ENCODE measurements at places on chromosomes 11 and 22.

- H3K27ac ChIP-seq = no peak overlapping the region
- no peaks in the 10 kb centered on the region for H3K27me3 ChIP-seq
- no peaks in the 10 kb centered on the region for H3K4me1 ChIP-seq
- no peaks in the 10 kb centered on the region for H3K36me3 ChIP-seq
- no peak overlapping the region for H3K4me3 ChIP-seq
Measured at GRCh38 chr11:103042161-103042560, 49.8 kb downstream of the DCUN1D5 start.

DNA sequence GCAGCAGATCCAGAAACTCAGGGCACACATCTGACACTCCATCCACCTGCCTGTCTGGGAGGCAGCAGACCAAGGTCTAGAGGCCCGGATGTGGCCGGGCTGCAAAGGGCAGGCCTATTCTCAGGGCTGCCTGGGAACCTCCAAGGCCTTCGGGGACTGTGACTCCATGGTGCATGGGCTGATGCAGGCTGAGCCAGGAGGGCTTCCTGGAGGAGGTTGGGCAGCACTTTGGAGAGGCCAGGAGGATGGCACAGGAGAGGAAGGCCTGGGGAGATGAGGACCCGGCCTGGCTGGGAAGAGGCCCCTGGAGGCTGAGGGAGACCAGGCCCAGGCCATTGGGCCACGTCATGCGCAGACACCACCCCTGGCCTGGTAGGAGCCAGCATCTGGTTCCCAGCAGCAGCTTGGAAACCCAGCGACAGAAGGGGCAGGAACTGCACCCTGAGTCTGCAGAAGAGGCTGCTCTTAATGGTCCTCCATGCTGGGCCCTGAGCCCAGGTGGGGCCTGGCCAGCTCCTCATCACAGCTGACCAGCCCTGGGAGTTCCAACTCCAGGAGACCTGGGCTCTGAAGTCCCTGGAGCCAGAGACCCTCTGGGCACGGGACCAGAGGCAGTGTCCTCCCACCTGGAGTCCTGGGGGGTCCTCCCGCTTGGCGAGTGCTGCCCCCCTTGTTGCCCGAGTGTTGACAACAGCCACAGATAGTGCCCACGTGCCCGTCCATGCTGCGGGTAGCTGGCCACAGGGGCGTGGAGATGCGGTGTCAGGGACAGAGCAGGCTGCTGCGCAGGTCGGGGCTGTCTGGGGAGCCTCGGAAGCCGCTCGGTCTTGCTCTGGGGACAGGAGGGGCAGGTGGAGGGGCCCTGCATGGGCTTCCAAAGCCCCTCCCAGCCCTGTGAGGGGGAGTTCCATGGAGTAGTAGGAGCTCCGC lies 5.5 kb downstream of the PHLDA2 start:
- no peaks in the 10 kb centered on the region for H3K27me3 ChIP-seq
- peak; percentile 77 for DNase-seq
- H3K4me1 ChIP-seq = peaks cover 6% of the 10 kb centered on the region
- no peak overlapping the region for H3K4me3 ChIP-seq
- no peak overlapping the region for H3K27ac ChIP-seq

DNA sequence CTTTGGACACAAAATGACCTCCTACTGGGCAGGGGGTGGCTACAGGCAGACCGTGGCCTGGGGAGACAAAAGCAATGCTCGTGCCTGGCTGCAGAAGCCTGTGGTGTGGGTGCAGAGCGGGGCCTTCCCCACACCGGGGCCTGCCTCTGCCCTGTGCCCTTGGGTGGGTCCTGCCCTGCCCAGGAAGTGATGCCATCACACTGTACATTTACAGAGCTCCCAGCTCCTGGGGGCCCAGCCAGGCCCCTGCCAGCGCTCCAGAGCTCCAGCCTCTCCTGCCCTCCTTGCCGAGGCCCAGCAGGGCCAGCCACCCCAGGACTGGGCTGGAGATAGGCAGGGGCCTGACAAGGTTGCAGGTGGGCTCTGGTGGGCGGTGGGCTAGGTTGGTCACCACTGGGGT lies 40.1 kb downstream of the MUC5B start:
- H3K36me3 ChIP-seq = no peaks in the 10 kb centered on the region
- no peaks in the 10 kb centered on the region for H3K27me3 ChIP-seq
- H3K4me1 ChIP-seq = peaks cover 13% of the 10 kb centered on the region
- H3K27ac ChIP-seq = peak overlapping the region; percentile 80
- DNase-seq = no peak

GRCh38 chr22:46003271-46004091 lies 26.5 kb upstream of the WNT7B start:
- no peak overlapping the region for H3K27ac ChIP-seq

DNA sequence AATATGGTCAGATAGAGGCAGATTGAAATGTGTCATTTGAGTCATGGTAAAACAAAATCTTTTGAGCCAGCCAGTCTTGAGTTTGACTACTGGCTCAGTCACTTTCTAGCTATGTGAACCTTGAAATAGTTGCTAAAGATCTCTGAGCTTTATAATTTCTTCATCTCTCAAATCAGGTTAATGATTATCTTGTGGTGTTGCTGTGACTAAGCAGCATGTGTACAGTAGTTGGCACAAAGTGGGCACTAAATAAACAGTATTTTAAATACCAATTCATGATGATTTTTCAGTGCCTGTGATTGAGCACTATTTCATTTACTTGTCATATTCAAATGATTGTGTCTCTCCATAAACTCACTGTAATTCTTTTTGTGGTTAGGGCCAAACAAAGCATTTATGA lies 70.8 kb downstream of the RAB38 start:
- no peak for DNase-seq
- no peaks in the 10 kb centered on the region for H3K36me3 ChIP-seq
- no peak overlapping the region for H3K4me3 ChIP-seq
- H3K27ac ChIP-seq = no peak overlapping the region

GRCh38 chr22:25366876-25367466 lies 147.5 kb downstream of the CRYBB2 start:
- DNase-seq = no peak
- H3K27ac ChIP-seq = no peak overlapping the region

DNA sequence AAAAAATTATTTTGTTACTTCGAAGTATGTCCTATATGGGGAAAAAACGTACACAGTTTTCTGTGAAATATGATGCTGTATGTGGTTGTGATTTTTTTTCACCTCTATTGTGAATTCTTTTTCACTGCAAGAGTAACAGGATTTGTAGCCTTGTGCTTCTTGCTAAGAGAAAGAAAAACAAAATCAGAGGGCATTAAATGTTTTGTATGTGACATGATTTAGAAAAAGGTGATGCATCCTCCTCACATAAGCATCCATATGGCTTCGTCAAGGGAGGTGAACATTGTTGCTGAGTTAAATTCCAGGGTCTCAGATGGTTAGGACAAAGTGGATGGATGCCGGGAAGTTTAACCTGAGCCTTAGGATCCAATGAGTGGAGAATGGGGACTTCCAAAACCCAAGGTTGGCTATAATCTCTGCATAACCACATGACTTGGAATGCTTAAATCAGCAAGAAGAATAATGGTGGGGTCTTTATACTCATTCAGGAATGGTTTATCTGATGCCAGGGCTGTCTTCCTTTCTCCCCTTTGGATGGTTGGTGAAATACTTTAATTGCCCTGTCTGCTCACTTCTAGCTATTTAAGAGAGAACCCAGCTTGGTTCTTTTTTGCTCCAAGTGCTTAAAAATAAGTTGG lies 38.3 kb downstream of the EHF start:
- H3K4me1 ChIP-seq = peaks cover 8% of the 10 kb centered on the region
- H3K4me3 ChIP-seq = no peak overlapping the region
- no peaks in the 10 kb centered on the region for H3K27me3 ChIP-seq
- H3K27ac ChIP-seq = no peak overlapping the region
- no peak for DNase-seq
- no peaks in the 10 kb centered on the region for H3K36me3 ChIP-seq

DNA sequence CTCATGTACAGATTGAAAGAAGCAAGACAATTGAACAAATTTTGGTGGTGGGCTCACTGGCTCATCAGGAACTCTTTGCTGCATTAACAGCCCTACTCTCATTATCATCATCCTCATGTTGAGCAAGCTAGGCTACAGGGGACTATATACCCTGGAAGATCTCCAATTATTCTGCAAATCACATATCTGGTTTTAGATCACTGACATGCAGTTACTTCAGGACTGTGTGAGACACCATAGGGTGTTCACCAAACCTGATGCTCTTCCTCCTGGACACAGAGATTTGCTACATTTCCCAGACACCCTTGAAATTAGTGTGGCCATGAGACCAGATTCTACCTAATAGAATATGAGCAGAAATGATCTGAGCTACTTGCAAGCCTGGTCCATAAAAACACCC lies 23.0 kb upstream of the ME3 start:
- peaks cover 7% of the 10 kb centered on the region for H3K4me1 ChIP-seq
- DNase-seq = no peak
- H3K36me3 ChIP-seq = no peaks in the 10 kb centered on the region
- H3K4me3 ChIP-seq = no peak overlapping the region

DNA sequence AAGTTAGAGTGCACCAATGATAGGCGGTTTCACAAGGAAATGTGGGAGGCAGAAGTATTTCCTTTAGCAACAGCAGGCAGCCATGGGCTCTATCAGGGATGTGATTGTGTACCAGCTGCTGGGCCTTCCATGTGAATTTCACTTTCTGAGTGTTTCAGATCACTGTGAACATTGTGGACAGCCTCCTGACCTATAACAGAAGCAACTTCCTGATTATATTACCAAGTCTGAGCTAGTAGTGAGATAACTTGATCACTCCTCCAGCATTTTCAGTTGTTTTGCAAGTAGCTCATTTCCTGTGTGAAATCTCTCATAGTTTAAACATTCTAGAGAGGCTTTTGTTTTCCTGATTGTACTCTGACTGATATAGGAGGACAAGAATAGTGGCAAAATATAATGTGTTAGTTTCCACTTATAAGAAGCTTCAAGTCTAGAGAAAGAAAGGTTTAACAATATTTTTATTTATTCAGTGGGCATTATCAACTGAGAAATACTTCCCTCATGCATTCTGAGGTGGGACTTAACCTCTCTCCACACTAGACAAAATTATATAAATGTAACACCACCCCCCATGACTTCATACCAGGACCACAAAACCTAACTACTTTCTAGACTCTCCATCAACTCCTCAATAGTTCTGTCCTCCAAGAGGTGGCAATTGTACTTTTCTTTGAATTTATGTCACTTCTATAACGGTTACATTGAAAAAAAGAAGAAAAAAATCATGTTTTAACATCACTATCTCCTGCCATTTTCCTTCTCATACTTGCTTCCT lies 184.2 kb upstream of the LUZP2 start:
- H3K4me3 ChIP-seq = no peak overlapping the region
- no peak for DNase-seq
- no peaks in the 10 kb centered on the region for H3K36me3 ChIP-seq

GRCh38 chr22:31346255-31346732 lies at the start of gene PATZ1:
PATZ1 (minus strand) TSS chr22:31346346; CDS start chr22:31345602, 744 bp downstream.
- no peaks in the 10 kb centered on the region for H3K27me3 ChIP-seq
- peak within 1 kb of the TSS; percentile 89 for H3K4me3 ChIP-seq
- peaks cover 61% of the 10 kb centered on the region for H3K4me1 ChIP-seq
- peaks cover 15% of the 10 kb centered on the region for H3K36me3 ChIP-seq
- peak within 1 kb of the TSS; percentile 91 for H3K27ac ChIP-seq
- peak; percentile 66 for DNase-seq

DNA sequence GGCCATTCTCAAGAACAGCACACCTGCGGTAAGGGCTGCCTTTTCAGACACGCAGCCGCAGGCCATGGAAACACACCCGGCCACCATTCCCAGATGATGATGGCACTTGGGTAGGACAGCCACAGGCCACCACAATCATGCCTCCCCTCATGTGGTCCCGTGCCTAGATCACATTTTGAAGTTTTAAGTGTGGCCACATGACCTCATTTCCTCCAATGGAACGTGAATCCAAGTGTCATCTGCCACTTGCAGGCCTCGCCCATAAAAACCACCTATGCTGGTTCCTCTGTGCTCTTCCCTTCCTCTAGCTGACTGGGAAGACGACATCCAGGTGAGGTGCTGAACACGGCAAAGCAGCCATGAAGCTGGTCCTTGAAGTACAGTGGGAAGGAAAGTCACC lies 44.6 kb upstream of the SLC25A1 start:
- no peaks in the 10 kb centered on the region for H3K27me3 ChIP-seq
- H3K4me3 ChIP-seq = no peak overlapping the region
- H3K4me1 ChIP-seq = peaks cover under 1% of the 10 kb centered on the region
- H3K27ac ChIP-seq = no peak overlapping the region
- no peak for DNase-seq
- peaks cover 68% of the 10 kb centered on the region for H3K36me3 ChIP-seq

DNA sequence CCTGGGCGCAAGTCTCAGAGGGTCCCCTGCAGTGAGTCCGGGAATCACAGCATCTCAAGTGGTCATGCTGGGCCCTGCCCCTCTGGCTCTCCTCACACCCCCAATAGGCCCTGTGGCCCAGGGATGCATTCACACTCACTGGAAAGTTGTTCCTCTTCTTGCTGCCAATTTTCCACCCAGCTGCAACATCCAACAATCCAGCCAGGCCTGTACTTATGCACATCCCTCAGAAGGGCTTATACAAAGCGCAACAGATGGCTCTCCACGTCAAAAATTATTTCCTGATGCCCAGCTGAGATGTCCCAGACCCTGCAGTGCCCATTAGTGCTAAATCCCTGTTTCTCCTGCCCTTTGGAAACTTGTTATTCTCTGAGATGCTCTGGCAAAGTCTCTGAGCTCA lies 407.8 kb upstream of the NARS2 start:
- no peaks in the 10 kb centered on the region for H3K36me3 ChIP-seq
- no peaks in the 10 kb centered on the region for H3K27me3 ChIP-seq
- no peaks in the 10 kb centered on the region for H3K4me1 ChIP-seq
- no peak overlapping the region for H3K27ac ChIP-seq

DNA sequence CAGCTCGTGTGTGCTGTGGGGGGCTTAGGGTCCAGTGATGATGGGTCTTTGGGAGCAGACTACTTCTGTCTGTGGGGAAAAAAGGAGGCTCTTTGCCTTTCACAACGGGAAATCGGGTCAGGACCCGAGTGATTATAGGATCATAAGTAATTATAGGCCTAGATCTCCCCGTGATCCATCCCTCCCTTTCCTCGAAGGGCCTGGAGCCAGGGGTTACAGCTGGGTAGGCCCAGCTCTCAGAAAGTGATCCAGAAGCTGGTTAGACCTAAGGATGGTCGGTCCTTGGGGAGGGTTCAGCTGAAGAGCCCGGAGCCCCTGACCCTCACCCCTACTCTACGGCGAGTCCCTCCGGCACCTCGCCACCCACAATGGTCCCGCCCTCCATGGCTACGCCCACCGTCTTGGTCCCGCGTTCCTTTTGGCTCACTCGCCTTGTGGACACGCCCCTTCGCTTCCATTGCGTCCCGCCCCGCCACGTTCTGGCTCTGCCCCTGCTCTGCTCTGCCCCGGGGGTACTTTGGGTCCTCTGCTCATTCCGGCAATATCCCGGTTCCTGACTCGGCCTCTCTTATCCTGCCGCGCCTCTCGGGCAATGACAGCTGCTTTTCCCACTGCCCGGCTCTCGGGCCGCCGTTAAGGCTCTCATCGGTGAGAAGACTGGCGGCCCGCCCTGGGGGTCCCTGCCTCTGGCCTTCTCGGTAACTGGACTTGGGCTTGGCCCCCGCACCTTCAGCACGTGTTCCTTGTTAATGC lies 5.0 kb downstream of the IGSF22 start:
- H3K4me1 ChIP-seq = peaks cover 19% of the 10 kb centered on the region
- no peaks in the 10 kb centered on the region for H3K36me3 ChIP-seq
- DNase-seq = peak; percentile 90

Measured in upper lobe of left lung (tissue), 6 donors.